ENCODE measurements at places on chromosomes 16 and 17.

DNA sequence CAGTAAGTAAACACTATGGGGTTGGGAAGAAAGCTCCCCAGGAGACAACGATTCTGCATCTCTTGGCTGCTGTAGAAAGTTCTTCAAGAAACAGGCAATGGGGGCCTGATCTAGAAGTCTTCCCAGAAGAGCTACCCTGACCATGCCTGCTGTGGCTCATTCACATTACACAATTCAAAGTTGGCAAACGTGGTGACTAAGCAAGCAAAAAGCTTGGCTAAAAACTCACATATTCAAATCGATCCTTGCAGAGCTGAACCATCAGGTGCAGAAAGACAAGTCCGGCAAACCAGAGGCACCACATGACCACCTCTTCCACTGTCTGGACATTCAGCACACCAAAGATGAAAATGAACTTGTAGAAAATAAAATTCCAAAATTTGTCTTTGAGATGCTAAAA lies 16.1 kb downstream of the AMFR start:
- DNase-seq = no peak

DNA sequence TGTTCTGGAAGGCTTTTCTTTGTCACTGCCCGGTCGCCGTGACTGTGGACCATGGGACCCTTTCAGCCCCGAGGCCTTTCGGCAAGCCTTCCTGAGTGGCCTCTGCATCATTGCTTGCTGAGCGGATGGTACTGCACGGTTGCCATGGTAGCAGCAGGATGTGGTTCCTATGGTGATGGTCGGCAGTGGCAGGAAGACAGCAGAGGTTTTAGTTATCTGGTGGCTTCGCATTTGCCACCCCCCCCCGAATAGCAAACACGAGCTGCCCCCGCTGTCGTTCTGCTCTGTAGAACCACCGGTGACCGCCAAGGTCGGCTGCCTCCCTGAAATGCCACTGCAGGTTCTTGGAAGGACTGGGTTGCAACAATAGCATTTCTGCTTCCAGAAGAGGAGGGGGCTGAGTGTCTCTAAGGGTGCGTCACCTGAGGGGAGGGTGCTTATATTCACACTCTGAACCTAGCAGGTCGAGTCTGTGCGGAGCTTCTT lies 76.6 kb downstream of the CMIP start:
- DNase-seq = peak; percentile 79

- no peak for DNase-seq
Measured at GRCh38 chr16:62665269-62665668, 629.0 kb upstream of the CDH8 start.

- no peak for DNase-seq
Measured at GRCh38 chr17:28792877-28793661, 49.3 kb downstream of the TRAF4 start.

- no peak for DNase-seq
Measured at GRCh38 chr16:85448557-85449190, 164.4 kb upstream of the GSE1 start.

- DNase-seq = no peak
Measured at GRCh38 chr17:17127156-17127555, 79.0 kb downstream of the PLD6 start.

GRCh38 chr16:79645701-79646100 lies 45.2 kb upstream of the MAF start:
- DNase-seq = no peak

DNA sequence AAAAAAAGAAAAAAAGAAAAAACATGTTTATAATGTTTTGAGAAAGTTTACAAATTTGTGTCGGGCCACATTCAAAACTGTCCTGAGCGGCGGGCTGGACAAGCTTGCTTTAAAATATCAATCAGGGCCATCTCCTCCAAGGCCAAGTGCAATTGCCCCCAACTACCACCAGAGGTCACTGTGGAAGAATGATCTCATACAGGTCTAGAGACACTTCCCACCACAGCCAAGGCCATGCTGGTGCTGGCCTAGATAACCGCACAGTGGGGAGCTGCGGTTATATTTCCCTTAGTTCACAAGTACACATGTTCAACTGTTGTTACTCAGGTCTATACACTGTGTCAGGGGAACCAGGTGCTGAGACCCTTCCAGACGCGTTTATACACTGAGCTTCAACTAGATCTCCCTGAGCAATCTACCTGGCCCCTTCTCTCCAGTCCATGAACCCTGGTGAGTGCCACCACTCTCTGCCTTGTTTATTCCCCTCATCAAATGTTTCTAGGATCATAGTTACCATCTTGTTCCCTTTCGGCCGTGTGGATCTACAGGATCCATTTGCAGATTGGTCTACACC lies 83.8 kb upstream of the CCL2 start:
- no peak for DNase-seq

DNA sequence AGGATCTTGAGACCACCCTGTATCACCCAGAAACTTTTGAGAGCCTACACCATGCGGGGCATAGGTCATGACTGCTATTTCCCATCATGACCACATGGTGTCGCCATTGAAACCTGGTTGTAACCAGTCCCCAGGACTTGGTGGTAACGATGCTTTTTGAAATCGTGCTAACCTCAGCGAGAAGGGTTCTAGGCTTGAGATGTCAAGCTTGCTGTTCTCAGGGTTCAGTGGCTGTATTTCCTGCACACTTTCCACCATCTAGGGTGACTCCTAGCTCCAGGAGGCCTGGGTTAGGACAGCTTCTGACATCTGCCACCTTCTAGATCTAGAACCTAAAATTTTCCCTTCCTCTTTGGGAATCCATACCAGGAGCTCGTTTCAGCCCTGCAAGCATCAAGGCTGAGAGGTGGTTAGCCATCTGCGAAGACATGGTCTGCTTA lies 13.0 kb upstream of the SPNS3 start:
- DNase-seq = no peak

DNA sequence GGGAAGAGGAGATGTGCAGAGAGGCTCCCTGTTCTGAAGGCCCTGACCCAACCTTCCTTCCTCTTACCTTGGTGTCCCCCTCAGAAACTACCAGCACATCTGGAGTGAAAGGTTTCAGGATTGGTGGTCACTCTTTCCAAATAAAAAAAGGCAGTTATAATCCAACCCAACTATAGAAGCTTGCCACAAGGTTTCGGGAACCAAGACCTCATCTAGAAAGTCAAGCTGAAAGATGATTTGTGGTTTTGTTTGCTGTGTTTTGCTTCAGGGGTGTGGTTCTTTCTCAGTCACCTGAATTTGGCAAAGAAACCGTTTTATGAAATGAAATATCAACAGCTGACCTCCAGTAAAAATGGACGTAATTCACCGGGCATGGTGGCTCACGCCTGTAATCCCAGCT lies 19.3 kb downstream of the SHMT1 start:
- no peak for DNase-seq

DNA sequence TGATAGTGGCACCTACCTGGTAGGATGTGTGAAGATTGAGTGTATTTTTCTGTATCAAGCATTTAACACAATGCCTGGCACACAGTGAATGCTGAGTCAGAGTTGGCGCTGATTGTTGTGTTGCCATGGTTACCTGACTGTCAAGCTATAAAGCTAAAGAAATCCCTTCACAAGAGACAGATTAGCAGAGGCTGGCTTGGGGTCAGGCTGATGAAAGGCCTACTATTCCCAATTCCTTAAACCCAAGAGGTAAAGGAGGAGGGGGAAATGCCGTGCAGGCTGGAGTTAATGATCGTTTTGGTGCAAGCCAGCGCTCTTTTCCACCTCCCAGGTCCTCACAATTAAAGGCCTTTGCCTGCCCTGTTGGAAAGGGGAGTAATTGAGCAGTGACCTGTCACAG lies 5.9 kb downstream of the CLEC19A start:
- no peak for DNase-seq

DNA sequence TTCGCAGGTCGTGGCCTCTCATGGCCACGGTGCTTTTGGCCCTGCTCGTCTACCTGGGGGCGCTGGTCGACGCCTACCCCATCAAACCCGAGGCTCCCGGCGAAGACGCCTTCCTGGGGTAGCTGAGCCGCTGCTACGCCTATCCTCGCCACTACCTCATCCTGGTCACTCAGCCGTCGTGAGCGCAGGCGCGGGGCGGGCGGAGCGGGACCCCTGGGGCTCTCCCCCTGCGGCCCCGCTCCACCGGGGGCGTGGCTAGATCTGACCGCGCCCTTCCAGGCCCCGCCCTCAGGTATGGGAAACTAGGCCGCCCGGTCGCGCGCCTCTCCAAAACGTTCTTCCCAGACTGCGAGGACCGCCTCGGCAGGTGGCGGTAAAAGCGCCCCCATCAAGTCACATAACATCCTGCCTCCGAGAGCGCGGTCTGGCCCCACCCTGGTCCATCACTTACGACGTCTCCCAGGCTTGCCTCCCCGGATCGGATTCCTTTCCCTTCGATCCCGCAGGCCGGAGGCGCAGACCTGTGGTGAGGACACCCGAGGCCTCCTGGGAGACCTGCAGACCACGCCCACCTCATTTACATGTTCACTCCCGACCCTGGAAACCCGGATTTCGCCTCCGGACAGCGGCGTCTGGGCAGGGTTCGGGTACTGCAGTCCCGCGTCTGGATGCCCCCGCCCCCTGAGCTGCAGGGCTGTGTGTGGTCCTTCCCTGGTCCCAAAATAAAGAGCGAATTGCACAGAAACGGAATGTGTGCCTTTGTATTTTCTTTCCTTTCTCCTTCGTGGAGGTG lies 91.5 kb upstream of the TMEM97 start:
- DNase-seq = no peak

- DNase-seq = no peak
Measured at GRCh38 chr16:89893642-89894548, 20.5 kb downstream of the TCF25 start.

GRCh38 chr17:20914658-20915057 lies 128.2 kb downstream of the USP22 start:
- no peak for DNase-seq

GRCh38 chr17:2049333-2050299 lies 5.3 kb upstream of the HIC1 start:
- peak; percentile 81 for DNase-seq

DNA sequence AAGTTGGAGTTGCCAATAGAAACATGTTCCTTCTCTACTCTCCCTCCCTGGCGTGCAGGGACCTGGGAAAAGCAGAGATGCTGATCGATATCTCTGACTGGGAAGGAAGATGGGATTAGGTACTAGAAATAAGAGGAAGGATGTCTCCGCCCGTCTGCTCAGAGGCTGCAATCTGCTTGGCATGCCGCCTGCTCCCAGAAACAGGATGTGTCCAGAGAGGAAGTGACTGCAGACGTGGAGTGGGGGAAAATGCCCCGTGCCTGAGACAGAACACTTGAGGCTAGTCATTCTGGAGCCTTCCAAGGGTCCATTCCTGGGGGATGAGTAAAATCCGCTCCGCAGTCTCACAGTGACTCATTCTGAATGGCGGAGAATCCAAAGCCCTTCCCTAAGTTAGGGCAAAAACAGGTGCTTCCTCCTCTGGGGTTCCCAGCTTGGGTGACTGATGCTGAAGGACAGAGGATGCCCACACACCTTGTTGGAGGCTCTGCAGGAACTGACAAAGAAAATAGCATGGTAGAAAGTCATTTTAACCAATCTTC lies 45.0 kb upstream of the SMURF2 start:
- no peak for DNase-seq

DNA sequence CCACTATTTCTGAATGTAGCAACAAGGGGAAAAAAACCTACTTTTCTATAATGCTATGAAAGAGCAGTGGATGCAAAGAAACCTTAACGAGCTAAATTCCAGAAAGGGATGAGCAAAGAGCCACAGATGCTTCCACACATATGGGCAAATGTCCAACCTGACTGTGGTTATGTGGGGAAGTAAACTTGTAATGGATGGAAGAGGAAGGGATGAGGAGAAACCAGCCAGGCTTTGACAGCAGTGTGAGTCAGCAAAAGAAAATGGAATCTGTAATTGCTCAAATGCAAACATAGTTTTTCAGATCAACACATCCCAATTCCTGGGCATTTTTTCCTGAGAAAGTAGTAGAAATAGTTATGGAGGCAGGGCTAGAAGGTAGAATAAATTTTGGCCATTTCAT lies 204.8 kb upstream of the CPHXL start:
- DNase-seq = no peak

- DNase-seq = no peak
Measured at GRCh38 chr17:36057911-36058310, 6.2 kb upstream of the CCL18 start.

- no peak for DNase-seq
Measured at GRCh38 chr16:1076801-1077576, 4.4 kb downstream of the SSTR5 start.

DNA sequence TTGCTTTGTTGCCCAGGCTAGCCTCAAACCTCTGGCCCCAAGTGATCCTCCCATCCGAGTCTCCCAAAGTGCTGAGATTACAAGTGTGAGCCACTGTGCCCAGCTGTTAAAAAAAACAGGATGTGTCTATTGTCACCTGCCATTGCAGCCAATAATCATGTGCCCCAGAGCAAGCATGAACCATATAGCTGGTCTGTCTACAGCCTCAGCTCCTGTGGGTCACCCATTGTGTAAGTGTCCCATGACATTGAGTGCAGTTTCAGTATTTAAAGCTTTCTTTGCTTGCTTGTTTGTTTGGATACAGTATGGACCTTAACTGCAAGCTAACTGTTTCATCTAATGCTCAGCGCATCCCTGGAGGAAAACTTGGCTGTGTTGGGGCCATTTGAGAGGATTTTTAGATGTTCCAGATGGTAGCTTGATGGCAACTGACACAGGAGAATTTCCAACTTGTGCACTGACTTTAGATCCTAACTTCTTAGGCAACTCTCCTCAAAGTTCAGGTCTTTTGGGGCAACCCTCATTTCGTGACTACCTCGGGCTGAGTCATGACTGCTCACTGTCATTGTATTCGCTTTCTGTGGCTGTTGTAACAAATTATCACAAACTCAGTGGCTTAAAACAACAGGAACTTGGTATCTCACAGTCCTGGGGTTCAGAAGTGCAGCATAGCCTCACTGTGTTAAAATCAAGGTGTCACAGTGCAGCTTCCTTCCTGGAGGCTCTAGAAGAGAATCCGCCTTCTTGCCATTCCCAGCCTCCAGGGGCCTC lies 30.3 kb upstream of the ADORA2B start:
- no peak for DNase-seq

DNA sequence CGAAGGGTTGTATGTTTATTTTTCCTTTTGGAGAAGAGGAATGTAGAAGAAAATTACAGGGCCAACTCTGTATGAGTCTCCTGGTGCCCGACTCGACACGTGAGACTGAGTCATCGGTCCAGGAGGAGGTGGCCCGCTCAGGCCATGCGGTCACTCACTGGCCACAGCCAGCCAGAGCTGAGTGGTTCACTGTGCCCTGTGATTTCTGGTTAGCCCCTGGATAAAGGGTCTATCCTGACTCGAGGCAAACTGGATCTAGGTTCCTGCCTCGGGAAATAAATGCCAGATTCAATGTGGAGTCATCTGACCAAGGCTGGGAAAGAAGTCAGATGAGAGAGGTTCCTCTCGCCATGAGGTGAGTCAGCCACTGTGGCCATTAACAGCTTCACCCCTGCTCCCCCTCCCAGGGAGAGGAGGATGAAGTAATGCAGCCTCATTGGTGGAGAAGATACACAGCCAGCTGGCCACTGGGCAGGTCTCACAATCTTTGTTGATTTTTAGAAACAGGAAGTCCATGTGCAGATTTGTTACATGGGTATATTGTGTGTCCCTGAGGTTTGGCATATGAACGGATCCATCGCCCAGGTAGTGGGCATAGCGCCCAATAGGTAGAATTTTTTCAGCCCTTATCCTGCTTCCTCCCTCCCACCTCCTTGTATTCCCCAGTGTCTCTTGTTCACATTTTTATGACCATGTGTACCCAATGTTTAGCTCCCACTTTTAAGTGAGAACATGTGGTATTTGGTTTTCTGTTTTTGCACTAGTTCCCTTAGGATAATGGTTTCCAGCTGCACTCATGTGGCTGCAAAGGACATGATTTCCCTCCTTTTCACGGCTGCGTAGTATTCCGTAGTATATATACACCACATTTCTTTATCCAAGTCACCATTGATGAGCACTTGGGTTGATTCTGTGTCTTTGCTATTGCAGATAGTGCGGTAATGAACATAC lies 21.7 kb upstream of the USP36 start:
- DNase-seq = no peak

- DNase-seq = no peak
Measured at GRCh38 chr17:79968116-79968515, 67.6 kb downstream of the TBC1D16 start.
